ENCODE measurements at places on chromosomes 3 and 15.

DNA sequence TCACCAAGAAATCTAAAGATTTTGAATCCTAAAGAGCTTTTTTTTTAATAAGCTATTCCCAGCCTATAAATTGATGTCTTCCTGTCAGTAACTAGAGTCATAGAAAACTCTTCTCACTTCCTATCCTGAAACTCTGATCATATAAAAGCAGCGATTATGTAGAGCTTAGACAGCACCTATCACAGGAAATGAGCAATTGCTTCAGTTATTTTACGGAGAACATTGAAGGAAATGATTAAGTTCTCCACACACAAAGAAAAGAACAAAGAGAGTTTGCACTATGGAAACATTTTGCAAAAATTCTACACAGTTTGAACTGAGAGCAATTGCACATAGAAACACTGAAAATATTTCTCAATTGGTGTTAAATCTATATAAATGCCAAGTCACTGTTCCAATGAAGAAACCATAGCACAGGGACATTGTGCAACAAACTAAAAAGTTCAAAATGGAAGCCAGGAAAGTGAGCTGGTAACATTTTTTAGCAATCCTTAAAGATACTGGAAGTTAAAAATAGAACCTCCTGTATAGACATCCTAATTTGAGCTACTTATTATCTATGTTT, 291.5 kb upstream of the ARHGEF26 start:
- DNase-seq: no peak

GRCh38 chr3:186073641-186074040, 35.2 kb downstream of the ETV5 start:
- no peak for DNase-seq

- DNase-seq: no peak
Observed at GRCh38 chr15:75836959-75837334, 6.3 kb upstream of the UBE2Q2 start.

DNA sequence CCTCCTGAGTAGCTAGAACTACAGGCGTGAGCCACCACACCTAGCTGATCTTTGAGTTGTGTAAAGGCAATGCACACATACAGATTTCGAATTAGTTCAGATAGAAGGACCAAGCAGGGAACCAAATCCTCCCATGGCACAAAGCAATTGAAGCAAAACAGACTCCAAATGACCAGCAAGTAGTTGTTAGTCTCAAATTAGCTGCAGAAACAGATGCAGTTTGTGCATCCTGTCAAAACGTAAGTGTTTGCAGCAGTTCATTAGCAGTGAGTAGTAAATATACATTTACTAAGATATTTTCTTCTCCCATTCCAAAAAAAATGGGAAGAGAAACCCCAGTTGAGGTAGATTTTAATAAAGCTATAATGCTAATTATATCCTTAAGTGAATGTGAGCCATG, 15.8 kb upstream of the FAM174B start:
- no peak for DNase-seq

- DNase-seq: no peak
Observed at GRCh38 chr15:27842526-27842925, 256.6 kb downstream of the OCA2 start.

DNA sequence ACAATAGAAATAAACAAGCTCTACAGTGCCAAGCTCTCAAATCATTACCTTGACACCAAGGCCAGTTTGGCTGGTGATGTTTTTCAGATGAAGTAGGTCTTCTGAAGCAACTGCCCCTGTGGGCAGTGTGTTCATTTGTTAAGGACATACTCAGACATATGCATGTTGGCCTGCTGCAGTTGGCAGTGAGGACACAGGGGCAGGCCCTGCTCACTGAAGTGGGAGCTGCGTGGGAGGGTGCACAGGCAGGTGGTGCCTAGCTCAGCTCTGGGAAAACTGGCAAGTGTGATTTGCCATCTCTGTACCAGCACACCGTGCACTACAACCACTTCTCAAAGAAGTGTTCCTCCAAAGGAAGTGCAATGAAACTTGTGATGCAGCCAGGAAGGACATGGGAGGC, 28.5 kb upstream of the SNRK start:
- no peak for DNase-seq

DNA sequence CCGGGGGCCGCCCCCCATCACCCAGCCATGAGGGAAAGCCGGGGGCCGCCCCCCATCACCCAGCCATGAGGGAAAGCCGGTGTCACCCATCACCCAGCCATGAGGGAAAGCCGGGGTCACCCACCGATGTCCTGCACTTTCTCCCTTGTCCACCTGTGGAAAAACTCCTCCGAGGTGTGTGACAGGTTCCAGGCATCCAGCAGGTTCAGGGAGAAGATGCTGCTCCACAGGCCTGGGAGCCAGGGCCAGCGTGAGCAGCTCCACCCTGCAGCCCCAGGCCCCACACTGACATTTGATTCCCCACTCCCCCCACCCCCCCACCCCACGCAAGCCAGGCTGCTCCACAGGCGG, 15.5 kb upstream of the EHD4 start:
- no peak for DNase-seq

DNA sequence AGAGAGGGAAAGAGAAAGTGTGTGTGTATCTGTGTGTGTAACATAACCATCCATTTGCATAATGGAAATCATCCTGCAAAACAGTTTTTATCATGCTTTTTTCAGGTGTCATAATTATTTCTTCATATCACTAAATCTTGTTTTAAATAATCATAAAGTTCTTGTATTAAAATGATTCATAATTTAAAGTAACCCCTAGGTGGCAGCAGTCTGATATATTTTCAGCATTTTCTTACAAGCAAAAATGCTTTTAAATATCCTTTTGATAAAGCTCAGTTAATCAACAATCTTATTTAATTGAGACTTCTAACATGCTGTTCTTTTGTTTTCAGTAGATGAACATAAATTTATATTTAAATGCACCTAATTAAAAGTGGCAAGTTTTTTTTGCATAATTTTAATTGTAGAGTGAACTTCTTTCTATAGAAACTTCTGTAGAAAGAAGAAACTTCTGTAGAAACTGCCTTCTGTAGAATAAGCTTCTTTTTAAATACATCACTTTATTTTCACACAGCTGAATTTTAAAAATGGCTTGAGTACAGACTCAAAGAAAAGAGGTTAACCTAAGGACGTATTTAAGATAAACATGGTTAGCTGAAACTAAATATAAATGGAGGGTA, 72.5 kb downstream of the OPA1 start:
- DNase-seq: no peak

- DNase-seq: no peak
Observed at GRCh38 chr15:56988219-56988618, 69.8 kb downstream of the TCF12 start.

GRCh38 chr3:192080336-192080735, 619.4 kb downstream of the PYDC2 start:
- DNase-seq: no peak

DNA sequence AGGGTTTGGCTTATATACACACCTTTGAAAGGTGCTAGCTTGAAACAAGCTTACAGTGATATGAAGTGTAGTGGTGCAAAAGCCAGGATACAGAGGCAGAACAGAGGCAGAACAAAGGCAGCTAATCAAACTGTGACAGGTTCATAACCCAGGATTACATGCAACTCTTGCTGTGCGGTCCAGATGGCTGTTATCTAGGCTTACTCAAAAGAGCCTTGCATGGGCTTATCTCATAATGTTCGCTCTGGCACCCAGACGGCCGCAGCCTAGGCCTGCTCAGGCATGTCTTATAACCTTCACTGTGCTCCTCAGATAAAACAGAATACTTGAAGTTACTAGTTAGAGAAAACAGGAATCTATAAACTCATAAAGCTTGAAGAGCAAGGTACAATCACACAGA, 22.8 kb upstream of the NOX5 start:
- DNase-seq: no peak

DNA sequence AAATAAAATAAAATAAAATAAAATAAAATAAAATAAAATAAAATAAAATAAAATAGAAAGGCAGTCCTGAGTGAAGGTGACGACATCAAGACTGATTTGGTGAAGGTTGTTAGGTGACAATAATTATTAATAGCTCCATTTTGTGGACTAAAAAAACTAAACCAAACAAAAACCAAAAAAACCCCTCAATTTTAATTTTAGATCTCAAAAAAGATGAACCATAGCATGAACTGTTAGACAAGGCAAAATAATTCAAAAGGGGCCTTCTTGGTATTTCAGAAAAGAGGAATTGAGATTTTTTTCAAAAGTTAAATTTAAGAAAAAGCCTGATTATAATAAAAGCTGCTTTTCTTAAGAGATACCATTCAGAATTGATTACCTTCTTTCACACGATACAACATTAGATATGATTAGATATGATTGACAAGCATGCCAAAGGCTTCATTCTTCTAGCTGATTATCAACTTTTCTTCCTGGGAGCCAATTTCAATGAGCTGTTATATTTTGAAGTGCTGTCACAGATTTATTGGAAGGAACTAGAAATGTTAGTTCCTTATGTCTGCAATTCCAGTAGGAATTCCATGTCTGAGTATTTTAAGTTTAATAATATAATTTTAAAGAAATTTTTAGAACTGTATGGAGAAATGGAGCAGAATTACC, 244.7 kb downstream of the MBNL1 start:
- DNase-seq: no peak

DNA sequence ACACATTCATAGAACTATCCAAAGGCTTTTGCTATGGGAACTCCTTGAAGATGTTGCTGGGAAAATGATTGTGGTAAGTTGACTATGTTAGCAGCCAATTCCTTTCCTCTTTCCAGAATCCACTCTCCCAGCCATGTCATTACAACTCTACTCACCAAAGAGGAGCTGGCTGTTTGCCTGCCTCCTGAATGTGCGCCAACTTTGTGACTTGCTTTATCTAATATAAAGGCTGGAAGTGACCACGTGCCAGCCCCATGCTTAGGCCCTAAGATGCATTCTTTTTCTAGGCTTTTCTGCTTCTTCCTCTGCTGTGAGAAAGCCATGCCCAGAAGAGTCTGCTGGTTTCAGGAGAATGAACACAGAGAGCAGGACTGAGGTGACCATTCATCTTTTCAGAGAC, 182.2 kb downstream of the GABRB3 start:
- DNase-seq: no peak

GRCh38 chr3:74537164-74537563, 77.3 kb downstream of the CNTN3 start:
- no peak for DNase-seq

- no peak for DNase-seq
Observed at GRCh38 chr15:43423793-43424192, 52.9 kb downstream of the TUBGCP4 start.

DNA sequence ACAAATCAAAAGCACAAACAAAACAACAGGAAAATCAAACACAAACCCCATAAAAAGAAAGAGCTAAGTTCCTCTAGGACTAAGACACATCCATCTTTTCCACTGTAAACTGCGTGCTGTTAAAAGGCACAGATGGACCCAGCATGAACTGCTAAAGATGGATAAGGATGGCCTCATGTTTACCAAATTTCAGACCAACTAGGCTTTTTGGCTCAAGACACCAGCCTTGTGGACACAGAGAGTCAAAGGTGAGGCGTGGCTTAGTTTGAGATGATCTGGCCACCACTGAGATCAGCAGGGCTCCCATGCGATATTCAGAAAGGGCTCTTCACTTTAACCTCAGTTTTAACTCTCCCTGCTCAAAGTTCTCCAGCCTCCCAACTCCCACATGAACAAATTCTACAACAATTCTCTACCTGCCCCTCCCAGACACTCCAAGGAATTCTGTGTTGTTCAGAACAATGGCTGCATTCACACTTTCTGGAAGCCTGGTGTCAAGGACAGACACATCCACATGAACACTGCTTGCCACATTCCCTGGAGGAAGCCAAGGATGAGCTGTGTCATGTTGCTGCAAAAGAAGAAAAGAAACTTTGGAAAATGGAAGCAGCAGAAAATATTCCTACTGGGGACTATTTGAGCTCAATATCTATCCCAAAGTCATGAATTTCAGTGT, 198.4 kb upstream of the LRRN1 start:
- DNase-seq: no peak

- DNase-seq: no peak
Observed at GRCh38 chr3:159635047-159635641, 353.5 kb upstream of the IL12A start.
